Activated CD4-positive, alpha-beta T cell treated with anti-CD3 and anti-CD28 coated beads, Interleukin-2, Interleukin-4, amounts not matched to agents 100 ng/mL and 50 ng/mL, durations not matched to agents 16 hours and 8 hours (primary cell): ENCODE measurements at places on chromosomes 11 and 22.

GRCh38 chr22:46815896-46816731 lies 53.7 kb downstream of the TBC1D22A start:
- DNase-seq = no peak

DNA sequence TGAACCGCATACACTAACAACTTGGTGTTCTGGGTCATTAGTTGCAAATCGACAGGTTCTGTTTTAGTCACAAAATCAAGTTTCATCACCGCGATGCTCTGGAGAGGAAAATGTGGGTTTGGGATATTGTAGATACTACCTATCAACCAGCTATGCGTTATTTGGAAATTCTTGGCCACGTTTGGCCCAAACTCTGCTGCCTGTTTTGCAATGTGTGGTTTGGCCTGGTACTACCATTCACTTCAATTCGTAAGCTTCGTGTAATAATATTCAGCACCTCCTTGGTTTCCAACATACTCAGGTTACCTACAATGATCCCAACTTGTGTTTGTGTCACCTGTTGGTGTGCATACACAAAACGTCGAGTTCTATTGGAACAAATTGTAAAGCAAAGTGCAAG lies 16.2 kb upstream of the ACER3 start:
- DNase-seq = no peak

DNA sequence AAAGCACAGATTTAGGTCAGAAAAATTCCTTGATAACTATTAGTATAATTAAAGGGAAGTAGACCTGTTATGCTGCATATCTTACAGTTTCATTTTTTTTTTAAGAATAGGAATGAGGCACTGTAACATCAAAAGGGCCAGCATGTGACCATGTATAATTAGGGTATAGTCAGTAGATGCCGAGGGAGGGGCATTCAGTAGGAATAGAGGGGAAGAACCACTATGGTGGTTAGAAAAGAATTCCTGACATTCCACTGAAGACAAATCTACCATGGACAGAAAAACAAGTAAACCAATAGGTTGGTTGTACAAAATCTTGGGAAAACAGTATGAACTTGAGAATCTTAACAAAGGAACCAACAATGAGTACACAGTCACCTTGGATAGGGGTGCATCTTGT lies 78.4 kb upstream of the CCDC179 start:
- no peak for DNase-seq

GRCh38 chr22:45883811-45884170 lies 93.2 kb downstream of the WNT7B start:
- DNase-seq = no peak

DNA sequence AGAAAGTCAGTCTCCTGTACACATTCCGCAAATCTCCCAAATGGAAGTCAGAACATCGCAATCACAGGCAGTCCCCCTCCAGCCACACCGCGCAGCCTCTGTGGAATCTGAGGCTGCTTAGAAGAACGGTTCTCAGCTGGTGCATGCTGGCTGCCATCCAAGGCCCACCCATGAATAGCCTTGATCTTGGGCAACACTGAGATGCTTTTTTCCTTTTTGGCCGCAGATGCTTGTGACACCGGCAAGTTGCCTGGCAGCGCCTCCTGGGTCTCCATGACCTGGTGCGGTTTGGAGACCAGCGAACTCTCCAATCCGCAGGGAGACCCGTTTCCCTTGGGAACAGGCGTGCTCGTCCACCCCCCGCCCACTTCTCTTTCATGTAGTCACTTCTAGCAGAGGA lies 26.3 kb upstream of the PHF21B start:
- no peak for DNase-seq

DNA sequence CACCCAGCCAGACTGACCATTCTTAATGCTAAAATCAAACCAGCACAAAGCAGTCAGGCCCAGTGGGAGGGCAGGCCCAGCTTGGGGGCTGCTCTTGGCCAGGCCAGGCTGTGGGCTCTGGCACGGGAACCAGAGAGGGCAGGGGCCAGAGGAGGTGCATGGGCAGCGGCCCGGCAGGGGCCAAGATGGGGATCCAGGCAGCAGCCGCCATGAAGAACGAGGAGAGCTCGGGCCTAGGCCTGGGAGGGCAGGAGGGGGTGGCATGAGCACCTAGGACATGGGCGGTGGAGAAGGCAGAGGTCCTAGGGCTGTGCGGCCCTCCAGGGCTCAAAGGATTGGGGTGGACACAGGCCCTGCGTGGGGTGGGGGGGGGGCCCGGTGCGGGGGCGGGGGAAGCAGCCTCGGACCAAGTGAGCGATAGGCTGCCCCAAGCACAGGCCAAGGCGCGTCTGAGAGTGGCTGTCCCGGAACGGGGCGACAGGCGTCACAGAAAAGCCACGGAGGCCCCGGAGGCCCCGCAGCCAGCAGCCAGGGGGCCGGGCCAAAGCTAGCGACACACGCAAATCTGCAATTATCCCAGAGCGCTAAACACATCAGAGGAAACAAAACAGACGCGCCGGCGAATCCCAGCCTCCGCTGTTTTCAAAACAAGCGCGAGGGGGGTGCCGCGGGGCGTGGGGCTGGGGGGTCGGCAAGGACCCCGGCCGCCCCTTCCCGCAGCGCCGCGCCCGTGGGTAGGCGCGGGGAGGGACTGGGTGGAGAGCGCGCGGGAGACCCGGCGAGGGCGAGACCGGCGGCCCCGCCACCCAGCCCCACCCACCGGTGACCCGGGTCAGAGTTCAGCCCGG lies 8.3 kb downstream of the PLXNB2 start:
- no peak for DNase-seq

DNA sequence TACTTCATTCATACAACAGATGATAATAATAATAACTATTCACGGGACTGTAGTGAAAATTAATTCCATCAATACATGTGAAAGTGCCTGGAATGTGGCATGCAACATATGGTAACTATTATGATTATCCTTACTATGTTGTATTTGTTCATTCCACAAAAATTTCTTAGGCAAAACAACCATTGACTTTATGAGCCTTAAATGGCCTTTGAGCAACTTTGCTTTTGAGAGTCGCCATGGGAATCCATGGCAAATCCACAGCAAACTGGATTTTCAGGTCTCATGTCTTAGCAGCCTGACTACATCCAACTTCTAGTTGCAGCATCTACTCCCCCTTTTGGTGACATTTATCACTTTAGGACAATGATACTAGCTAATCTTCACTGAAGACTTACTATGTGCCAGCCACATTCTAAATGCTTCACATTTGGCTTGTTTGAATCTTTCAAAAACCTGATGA lies 56.8 kb downstream of the SLC1A2 start:
- no peak for DNase-seq

GRCh38 chr11:110096496-110096895 lies 3.3 kb downstream of the ZC3H12C start:
- no peak for DNase-seq

DNA sequence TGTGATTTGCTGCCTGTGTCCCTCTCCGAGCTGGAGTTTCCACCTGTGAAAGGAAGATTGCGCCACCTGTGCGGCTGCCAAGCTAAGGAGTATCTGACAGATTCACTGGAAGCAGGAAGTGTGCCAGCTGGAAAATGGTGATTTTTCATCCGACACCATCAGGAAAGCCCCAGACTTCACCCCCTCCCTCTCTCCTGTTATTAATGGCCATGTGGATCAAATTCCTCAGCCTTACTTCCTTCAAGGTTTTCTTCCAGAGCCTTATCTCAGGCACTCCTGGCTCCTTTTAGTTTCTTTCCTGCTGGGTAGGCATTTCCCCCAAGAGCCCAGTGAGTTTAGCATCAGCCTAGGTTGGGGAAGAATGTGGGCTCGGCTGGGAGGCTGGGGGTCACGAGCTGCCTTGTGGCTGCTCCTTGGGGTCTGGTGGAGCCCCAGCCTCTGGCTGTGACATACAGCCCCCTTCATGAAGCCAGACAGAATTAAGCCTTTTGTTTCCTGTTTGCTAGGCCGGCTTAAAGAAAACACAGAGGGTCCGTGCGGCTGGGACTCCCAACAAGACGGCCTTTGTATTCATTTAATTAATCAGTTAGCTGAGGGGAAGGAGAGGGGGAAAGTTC lies 37.1 kb downstream of the PKNOX2 start:
- no peak for DNase-seq

DNA sequence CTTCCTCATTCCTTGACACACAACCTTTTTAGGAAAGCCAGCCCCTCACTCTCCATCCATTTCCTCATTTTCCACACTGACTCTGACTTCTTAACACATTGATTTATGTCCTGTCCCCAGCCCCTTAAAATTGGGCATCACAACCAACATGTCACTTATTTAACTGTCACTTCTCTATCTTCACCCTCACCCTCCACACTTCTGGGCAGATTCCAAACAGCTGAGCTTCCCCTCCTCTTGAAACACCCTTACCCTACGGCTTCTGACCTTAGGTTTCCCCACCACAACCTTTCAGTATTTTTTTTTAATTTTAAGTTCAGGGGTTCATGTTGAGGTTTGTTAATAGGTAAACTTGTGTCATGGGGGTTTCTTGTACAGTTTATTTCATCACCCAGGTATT lies 696.3 kb downstream of the DLG2 start:
- no peak for DNase-seq

- DNase-seq = no peak
Measured at GRCh38 chr22:17250380-17251082, 31.3 kb upstream of the ADA2 start.

DNA sequence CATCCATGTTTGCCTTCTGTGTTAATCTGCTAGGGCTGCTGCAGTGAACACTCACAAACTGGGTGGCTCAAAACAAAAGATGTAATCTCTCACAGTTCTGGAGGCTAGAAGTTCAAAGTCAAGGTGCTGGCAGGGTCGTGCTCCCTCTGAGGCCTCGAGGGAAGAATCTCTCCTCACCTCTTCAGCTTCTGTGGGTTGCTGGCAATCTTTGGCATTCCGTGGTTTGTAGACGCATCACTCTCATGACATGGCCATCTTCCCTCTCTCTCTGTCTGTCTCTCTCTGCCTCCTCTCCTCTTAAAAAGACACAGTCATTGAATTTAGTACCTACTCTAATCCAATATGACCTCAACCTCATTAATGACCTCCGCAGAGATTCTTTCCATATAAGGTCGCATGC lies 78.8 kb downstream of the TSPAN18 start:
- no peak for DNase-seq

- DNase-seq = no peak
Measured at GRCh38 chr11:3161309-3161708, 3.8 kb downstream of the OSBPL5 start.

GRCh38 chr11:6618117-6619003 lies 862 bp downstream of the TPP1 start:
- DNase-seq = peak; percentile 76

DNA sequence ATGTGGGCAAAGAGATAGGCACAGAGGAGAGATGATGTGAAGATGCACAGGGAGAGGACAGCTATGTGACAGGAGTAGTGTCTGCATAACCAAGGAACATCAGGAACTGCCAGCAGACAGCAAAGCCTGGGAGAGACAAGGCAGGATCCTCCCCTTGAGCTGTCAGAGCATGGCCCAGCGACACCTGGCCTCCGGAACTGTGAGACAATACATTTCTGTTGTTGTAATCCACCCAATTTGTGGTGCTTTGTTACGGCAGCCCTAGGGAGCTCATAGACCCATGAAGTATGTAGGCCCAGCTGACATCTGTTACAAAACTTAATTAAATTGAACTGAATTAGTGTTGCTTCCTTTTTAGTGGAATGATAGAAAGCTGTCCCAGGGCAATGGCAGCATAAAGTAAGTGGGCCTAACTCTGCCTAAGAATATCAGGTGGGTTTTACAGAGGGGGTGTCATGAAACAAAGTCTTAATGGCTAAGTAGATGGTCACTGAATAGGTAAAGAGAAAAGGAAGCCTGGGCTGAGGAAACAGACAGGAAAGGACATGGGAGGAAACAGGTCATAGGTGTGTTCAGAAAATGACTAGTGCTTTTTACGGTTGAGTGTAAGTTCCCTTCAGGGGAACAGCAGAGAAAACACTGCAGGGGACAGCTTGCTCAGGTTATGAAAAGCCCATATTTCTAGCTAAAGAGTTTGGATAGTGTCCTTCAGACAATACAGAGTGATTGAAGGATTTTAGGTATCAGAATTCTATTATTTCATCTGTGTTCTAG lies 24.8 kb downstream of the RASSF10 start:
- no peak for DNase-seq

DNA sequence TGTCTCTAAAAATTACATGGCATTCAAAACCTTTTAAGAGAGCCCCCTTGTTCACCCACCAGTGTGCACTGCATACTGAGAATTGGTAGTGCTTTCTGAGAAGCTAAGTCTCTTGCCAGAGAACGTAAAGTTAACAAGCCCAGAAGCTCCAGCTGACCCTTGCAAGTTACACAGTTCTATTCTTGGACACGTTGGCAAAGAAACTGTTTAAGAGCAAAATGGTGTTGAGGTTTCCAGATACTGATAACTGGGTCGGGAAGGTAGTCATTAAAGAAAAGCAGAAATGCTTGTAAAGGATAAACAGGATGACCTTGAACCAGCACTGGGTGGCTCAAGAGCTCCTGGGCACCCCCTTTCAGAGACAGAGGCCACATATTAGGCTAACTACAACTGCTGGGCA lies 284.8 kb downstream of the CADM1 start:
- DNase-seq = no peak

DNA sequence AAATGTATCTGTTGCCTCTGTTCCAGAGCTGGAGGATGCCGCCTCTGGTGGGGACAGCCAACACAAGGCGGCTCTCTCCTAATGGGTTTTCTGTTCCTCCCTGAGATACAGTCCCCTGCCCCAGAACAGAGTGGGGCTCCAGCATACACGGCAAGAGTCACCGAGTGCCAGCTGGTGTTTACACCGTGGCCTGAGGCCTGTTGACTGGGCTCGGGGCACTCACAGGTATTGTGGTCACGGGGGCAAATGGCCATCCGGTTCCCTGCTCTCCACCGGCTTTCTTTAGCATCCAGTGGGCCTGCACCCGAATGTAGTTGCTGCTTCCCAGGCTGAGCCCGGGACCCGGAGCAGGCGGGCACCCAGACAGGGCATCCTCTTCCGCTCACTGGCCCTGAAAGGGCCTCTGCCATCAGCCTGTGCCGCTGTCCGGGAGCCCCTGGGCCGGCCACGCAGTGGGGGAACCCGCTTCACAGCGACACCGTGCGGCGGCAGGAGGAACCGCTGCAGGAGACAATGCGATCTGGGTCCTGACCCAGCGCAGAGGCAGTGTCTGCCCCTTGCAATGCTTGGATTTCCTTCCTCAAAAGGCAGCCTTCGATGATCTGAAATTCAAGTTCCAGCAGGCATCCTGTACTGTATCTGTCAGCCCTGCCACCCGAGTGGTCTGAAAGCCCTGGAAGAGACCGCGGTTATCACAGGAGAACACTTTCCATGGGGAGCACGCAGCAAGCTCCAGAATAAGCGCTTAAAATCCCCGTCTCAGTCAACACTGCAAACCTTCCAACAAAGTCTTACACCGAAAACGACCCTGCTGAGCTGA lies 859 bp upstream of the KRTAP5-5 start:
- peak; percentile 52 for DNase-seq

DNA sequence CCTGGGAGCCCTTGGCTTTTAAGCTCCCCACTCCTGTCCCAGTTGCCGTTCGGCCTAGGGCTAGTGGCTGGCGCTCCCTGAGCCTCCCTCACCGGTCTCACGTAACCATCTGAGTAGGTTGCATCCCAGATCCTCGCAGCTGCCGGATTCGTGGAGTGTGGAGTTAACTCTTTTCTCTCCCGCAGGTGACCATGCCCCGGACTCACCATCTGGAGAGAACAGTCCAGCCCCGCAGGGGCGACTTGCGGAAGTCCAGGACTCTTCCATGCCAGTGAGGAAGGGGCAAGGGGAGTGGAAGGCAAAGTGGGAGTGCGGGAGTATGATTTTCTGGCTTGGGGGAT lies 902 bp downstream of the MUS81 start:
- DNase-seq = no peak
